ENCODE measurements at places on chromosomes 13 and 19.

- no peak for DNase-seq
Measured at GRCh38 chr19:35128398-35129057, 6.3 kb downstream of the LGI4 start.

- no peak for DNase-seq
Measured at GRCh38 chr19:1111641-1112267, 8.0 kb downstream of the GPX4 start.

DNA sequence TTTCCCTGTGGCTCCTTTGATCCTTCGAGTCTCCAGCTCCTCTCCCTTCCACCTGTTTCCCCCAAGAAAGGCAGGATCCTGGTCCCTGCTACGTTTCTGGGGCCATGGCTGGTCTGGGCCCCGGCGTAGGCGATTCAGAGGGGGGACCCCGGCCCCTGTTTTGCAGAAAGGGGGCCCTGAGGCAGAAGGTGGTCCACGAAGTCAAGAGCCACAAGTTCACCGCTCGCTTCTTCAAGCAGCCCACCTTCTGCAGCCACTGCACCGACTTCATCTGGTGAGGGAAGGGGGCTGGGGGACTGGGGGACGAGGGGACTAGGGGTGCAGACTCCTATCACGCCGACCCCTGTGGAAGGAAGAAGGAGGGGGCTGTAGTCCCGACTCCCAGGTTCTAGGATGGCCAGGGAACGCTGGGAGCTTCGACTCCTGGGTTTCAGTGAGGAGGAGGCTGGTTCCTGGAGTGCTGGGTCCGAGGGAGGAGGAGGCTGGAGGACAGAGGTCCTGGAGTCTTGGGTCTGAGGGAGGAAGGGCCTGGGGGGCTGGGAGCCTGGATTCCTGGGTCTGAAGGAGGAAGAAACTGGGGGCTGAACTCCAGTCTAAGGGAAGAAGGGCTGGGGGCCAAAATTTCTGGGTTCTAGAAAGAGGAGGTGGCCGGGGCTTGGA, 524 bp downstream of the PRKCG start:
- no peak for DNase-seq

- peak; percentile 30 for DNase-seq
Measured at GRCh38 chr19:39671739-39672363, 16.1 kb downstream of the LGALS16 start.

- DNase-seq = no peak
Measured at GRCh38 chr13:26497968-26498511, 59.4 kb upstream of the WASF3 start.

DNA sequence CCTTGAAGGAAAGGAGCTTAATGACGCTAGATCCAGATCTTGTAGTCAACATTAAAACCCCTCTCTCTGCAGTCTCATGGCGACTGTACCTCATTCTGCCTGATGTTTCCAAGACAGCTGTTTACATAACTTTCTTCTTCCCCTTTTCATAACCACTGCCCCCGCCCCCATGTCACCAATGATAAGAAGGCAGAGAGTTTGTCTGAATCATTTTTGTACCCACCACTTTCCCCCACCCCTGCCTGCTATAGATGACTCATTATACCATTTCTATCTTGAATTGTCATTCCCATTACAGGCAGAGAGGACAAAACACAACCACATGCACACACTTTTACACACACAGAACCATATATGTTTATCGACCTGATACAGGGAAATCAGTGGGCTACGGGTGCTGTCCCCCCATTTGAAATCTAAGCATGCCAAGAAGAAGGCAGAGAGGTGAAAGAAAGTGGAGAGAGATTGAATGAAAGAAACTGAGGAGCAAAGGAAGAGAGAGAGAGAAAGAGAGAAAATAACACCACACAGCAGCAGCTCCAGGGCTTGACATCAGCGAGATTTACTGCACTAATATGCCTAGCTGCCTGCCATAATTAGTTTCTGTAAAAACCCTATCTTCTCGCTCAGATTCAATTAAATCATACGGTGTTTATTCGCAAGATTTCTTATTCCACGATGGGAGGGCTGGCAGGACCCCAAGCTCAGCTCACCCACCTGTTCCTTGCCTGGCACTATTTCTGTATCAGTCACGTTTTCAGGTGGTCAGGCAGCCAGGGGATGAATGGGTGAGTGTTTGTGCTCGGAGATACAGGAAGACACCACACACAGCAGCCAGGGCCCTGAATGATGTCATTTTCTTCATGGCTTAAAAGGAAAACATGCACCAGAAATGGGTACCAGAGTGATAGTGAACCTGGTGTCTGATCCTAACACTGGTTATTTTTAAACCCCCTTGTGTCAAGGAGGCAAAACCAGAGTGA, 114.3 kb upstream of the SERP2 start:
- DNase-seq = peak; percentile 75

DNA sequence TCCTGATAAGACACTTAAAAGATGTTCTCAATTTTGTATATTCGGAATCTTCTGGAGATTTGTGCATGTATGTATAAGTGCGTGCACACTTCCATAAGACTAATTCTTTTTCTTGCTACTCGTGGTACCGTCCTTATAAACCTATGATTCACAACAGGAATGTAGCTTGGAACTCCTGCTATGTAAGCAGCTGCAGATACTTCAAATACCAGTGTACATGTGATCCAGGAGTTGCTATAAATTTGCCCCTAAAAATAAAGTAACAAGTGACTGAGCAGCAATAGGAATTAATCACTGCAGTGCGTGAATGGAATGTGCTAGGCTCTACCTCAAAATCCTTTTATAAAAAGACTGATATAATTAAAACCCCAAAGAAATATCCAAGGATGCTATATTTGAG, 214.9 kb downstream of the KLF5 start:
- DNase-seq = no peak

DNA sequence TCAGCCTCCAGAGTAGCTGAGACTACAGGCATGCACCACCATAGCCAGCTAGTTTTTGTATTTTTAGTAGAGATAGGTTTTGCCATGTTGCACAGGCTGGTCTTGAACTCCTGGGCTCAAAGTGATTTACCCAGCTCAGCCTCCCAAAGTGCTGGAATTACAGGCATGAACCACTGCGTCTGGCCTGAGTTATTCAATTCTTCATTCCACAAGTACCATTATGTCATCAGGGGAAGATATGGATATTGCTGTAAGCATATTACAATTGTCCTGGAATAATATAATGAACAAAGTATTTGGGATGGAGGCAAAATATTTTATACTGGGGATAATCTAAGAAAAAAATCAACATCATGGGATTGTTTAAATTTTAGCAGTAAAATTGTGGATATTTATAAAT, 646.0 kb upstream of the SLITRK6 start:
- no peak for DNase-seq

- DNase-seq = no peak
Measured at GRCh38 chr13:58151452-58151851, 519.9 kb downstream of the PCDH17 start.

- no peak for DNase-seq
Measured at GRCh38 chr13:27923794-27924528, 4.2 kb downstream of the PDX1 start.

- no peak for DNase-seq
Measured at GRCh38 chr19:881385-882071, 11.5 kb downstream of the MED16 start.

GRCh38 chr19:45762870-45763631, 6.0 kb downstream of the SIX5 start:
- no peak for DNase-seq

DNA sequence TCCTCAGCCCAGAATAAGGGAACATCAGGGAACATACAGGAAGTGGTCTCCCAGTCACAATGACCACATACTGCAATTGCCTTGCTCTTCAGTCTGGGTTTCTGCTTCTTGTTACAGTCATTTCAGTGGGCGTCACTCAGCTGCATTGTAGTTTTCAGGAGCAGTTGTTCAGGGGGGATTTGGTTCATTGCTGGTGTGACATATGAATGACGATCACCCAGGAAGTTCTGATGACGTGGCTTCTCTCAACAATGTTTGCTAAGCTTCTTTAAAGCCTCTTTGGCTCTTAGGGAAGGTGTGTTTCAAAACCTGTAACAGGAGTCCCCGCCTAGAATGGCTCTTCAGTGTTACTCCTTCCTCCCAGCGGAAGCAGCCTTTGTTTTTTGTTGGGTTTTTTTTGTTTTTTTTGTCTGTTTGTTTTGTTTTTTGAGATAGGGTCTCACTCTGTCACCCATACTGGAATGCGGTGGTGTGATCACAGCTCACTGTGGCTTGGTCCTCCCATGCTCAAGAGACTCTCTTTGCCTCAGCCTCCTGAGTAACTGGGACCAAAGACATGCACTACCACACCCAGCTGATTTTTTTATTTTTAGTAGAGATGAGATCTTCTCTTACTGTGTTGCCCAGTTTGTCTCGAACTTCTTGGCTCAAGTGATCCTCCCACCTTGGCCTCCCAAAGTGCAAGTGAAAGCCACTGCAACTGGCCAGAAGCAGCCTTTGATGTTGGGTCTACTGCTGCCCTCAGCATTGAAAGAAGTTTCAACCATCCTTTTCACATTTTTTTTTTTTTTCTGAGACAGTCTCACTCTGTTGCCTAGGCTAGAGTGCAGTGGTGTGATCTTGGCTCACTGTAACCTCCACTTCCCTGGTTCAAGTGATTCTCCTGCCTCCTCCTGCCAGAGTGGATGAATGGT, 1.4 kb upstream of the SCEL start:
- no peak for DNase-seq

- DNase-seq = no peak
Measured at GRCh38 chr19:7980168-7980567, 25.3 kb downstream of the ELAVL1 start.

- no peak for DNase-seq
Measured at GRCh38 chr19:35334144-35334753, 5.3 kb downstream of the CD22 start.

DNA sequence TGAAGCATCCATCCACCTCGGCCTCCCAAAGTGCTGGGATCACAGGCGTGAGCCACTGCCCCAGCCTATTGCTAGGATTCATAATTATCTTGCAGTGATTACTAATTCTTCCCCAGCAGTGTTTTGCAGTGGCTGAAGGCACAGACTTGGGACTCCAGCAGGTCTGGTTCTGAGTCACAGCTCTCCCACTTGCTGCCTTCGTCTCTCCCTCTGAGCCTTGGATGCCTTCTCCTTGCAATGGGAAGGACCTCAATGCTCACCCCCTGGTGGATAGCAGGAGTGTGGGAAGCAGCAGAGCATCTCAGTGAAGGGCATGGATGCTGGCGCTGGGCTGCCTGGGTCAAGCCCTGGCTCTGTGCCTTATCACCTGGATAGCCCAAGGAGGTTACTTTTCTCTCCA, 37.6 kb upstream of the SHKBP1 start:
- no peak for DNase-seq

DNA sequence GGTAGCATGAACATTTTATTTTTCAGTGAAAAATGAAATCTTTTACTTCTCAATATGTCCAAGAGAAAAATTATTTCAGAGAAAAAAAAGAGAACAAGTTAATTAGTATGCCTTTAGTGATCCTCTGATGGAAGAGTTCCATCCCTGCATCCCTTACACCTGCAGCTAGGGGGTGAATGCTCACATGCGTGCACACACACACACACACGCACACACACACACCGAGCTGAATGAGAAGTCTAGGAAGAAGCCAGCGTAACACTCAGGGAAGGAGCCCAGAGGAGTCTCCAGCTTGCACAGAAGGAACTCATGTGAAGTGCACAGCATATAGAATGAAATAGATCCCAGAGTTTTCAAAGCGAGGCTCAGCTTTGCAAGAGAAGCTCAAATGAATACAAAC, 510.5 kb downstream of the IRS2 start:
- DNase-seq = no peak

DNA sequence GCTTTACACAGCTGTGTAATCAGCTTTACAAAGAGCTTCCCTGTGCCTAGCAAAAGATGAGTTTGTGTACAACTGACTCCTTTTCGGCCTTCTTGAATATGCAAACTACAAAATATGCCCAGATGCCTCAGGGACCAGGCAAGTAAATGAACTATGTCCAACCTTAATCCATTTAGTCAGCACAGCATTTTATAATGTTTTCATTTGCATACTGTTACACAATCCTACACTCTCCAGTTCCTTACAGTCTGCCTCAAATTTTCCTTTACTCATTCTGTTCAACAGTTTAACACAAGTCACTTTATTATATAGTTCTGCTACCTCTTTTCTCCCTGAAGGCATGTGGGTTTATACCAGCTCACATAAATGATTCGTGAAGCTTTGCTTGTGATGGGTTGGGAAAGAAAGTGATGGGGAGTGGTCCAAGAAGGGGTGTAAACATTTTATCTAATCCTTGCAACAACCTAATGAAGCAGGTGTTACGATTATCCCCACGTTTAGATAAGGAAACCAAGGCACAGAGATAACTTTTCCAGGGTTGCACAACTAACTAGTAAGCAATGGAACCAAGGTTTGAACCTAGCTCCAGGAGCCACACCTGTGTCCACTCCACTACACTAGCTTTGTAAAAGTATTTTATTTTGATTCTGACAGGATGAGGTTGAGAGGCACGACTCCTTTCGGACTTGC, 3.3 kb upstream of the USP12 start:
- no peak for DNase-seq

GRCh38 chr19:17790059-17790780, 4.7 kb upstream of the B3GNT3 start:
- DNase-seq = no peak

- no peak for DNase-seq
Measured at GRCh38 chr19:13302526-13303270, 152.5 kb downstream of the IER2 start.

GRCh38 chr13:60155978-60156377, 7.8 kb downstream of the DIAPH3 start:
- DNase-seq = no peak

GRCh38 chr19:49808711-49809159, 4.4 kb downstream of the FUZ start:
- DNase-seq = peak; percentile 85

GRCh38 chr13:61414686-61415057, 977 bp downstream of the PCDH20 start:
- no peak for DNase-seq

DNA sequence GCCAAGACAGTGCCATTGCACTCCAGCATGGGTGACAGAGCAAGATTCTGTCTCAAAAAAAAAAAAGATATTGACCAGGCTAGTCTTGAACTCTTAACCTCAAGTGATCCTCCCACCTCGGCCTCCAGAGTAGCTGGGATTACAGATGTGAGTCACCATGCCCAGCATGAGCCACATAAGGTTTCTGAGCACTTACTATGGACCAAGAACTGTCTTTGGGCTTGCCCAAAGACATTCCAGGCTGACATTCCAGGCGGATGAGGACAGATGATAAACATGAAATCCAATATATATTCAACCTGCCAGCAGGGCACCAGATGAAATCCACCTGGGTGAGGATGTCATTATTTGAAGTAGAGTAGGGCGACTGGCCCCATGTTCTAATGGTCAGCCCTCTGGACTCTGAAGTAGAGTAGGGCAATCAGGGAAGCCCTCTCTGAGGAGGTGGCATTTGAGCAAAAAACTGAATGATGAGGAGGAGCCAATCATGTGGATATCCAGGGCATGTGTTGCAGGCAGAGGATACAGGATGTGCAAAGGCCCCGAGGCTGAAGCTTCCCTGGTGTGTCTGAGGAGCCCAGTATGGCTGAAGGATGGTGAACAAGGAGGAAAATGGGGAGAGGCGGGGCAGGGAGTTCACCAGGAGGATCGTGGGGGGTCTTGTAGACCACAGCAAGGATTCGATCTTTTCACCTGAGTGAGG, 4.0 kb downstream of the C19orf38 start:
- no peak for DNase-seq

- DNase-seq = no peak
Measured at GRCh38 chr13:79483086-79483706, 2.2 kb downstream of the NDFIP2 start.

GRCh38 chr19:752652-753517, 2.0 kb downstream of the MISP start:
- DNase-seq = no peak

- no peak for DNase-seq
Measured at GRCh38 chr13:75454497-75454896, 27.5 kb downstream of the TBC1D4 start.

- DNase-seq = no peak
Measured at GRCh38 chr19:54247106-54247930, 4.7 kb upstream of the LILRA6 start.

Data from activated naive CD8-positive, alpha-beta T cell treated with anti-CD3 and anti-CD28 coated beads, Interleukin-2, amount 50 U/mL, for 24 hours (primary cell).